Dorsolateral prefrontal cortex (tissue), 122 donors: ENCODE measurements at places on chromosomes 2 and 18.

DNA sequence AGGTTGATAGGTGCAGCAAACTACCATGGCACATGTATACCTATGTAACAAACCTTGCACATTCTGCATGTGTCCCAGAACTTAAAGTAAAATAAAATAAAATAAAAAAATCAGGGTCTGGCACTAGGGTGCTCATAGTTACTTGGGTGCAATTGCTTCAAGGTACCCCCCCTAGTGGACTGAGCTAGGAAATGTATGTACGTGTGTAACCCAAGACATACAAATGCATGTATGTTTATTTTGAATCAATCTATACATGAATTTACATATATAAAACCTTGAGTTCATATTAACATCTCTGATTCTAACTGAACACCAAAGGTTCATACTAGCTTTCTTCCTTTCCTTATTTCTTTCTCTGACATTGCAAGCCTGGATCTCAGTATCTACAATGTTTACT, 51.5 kb downstream of the USP37 start:
- no peak for DNase-seq

GRCh38 chr18:28412521-28412920, 235.6 kb upstream of the CDH2 start:
- DNase-seq, result no peak

GRCh38 chr2:58517881-58518280, 276.8 kb upstream of the FANCL start:
- no peak for DNase-seq

- DNase-seq, result no peak
Observed at GRCh38 chr2:71253476-71253875, 26.6 kb upstream of the PAIP2B start.

GRCh38 chr2:46470114-46470628, 9.2 kb upstream of the TMEM247 start:
- no peak for DNase-seq

- no peak for DNase-seq
Observed at GRCh38 chr18:59008302-59008974, 131.2 kb upstream of the SEC11C start.

GRCh38 chr2:38376346-38377049, 575 bp downstream of the ATL2 start:
- DNase-seq, result no peak

DNA sequence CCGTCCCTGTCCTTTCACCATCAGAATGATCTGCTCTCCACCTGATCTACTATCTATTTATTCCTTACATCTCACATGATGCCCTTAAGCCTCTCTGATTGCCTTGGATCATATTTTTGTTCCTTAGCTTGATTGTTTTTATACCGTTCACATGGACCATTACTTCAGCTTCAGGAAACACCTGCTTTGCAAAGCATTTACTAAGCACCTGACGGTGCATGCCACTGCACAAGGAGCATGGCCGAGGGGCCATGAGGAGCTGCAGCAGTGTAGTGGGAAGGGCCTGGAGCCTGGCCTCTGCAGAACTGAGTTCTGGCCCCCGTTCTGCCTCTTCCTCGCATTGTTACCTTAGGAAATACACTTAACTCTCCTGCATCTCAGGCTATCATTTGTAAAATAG, 124.1 kb upstream of the NDUFV2 start:
- DNase-seq, result no peak

- no peak for DNase-seq
Observed at GRCh38 chr2:88549616-88550292, 77.5 kb downstream of the EIF2AK3 start.

DNA sequence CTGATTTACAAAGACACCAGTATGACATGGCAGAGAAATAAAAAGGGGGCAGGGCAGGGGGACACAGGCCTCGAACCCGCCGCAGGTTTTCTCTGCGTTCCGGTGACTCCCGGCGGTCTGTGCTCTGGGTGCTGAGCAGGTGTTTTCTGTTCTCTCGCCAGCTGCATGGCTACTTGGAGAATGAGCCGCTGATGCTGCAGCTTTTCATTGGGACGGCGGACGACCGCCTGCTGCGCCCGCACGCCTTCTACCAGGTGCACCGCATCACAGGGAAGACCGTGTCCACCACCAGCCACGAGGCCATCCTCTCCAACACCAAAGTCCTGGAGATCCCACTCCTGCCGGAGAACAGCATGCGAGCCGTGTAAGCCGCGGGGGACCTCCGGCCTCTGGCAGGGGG, 52.9 kb downstream of the NFATC1 start:
- DNase-seq, result no peak

DNA sequence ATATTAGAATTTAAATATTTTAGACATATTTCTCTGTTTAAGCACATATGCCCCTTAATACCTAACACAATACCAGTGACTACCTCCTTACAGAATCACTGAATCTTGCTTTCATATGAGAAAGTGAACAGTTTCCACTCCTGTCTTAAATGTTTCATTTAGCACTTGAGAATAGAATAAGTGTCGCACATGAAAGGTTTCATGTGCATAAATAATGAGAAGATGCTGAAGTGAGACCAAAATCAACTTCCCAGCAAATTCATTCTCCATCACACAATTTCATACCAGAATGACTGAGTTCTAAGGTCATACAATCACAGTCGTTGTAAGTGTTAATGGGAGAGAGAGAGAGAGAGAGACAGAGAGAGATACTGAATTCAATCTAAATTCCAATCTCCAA, 51.2 kb downstream of the ATIC start:
- DNase-seq, result no peak

GRCh38 chr2:181992776-181993175, 7.1 kb downstream of the PPP1R1C start:
- no peak for DNase-seq

- no peak for DNase-seq
Observed at GRCh38 chr2:235011929-235012631, 60.3 kb downstream of the SH3BP4 start.

DNA sequence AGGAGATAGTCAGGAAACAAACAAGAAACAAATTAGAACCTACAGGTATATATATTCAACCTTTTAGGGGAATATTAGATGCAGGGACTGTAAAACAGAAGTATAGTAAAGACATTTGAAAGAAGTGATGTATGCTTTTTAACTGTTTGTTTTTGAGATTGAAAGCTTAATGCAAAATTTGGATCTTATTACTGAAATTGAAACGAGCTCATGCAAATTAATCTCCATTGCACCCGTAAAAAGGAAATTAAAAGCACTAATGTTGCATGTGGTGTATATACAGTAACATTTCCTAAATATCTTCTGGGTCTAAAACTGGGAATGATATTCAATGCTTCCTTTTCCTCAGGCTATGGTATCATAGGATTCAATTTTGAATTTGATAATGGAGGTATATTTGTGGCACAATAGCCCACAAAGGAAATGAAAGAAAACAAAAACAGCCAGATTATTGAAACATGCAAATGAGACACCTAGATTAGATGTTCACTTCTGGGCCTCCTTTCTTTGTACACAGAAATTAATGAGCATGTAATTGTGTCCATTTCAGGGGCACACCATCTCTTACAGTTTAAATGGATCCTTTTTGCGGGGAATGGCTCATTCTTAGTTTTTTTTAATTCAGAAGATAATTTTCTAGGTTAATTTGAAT, 1.6 kb upstream of the ELOA2 start:
- DNase-seq, result no peak

GRCh38 chr2:109497463-109497862, 116.3 kb downstream of the SEPTIN10 start:
- no peak for DNase-seq

DNA sequence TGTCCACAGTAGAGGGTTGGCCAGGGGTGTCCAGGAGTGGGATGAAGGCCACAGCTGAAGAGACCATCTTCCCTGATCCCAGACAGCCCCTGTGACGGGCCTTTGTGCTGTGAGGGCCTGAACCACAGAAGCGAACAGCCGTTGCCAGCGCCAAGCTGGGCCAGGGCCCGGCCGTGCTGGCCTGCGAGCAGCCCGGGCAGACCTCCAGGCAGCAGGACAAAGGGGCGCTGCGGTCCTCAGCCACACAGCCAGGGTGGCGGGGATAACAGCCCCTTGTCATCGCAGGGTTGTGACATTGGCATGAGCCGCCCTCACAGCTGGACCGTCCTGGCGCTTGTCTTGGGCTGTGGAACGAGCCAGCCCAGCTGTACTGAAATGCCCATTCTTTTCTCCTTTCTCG, 161.1 kb downstream of the FAM210A start:
- peak; percentile 94 for DNase-seq
